Body of pancreas (tissue), 4 donors: ENCODE measurements at places on chromosomes 4 and X. TPM values are rescaled to one million over a fixed set of nuclear protein-coding genes. Genes with fewer than 3 reads are reported as not detected.

The EGFL6 gene
- total RNA-seq = not detected

The KDR gene
- total RNA-seq = 12.9 TPM

The GIMD1 gene
- total RNA-seq = not detected

The VCX3A gene
- total RNA-seq = not detected

The IL13RA1 gene
- total RNA-seq = 15.2 TPM

The ZNF674 gene
- 0.99 TPM for total RNA-seq

The PFKFB1 gene
- 2.3 TPM for total RNA-seq

The ERAS gene
- total RNA-seq = not detected

The DMP1 gene
- not detected for total RNA-seq

The IBSP gene
- not detected for total RNA-seq

The SAGE1 gene
- not detected for total RNA-seq

The CLDN2 gene
- 6.0 TPM for total RNA-seq

The HTRA3 gene
- 17.5 TPM for total RNA-seq

The SOX3 gene
- not detected for total RNA-seq

The PPEF2 gene
- not detected for total RNA-seq

The GPR119 gene
- 15.2 TPM for total RNA-seq

The SRPK3 gene
- total RNA-seq = not detected

The LEF1 gene
- total RNA-seq = 5.6 TPM

The DGKK gene
- total RNA-seq = not detected

The KIF4A gene
- not detected for total RNA-seq

The ZBTB49 gene
- total RNA-seq = 23.4 TPM

The BEX1 gene
- 41.5 TPM for total RNA-seq

The AFF2 gene
- total RNA-seq = 0.99 TPM

The SLC16A2 gene
- 2.9 TPM for total RNA-seq

The VCX2 gene
- not detected for total RNA-seq

The OTC gene
- total RNA-seq = 3.6 TPM

The SLC6A14 gene
- total RNA-seq = not detected

The NLRP2B gene
- not detected for total RNA-seq

The MSX1 gene
- 7.6 TPM for total RNA-seq
